ENCODE measurements at places on chromosomes 13 and 19.

DNA sequence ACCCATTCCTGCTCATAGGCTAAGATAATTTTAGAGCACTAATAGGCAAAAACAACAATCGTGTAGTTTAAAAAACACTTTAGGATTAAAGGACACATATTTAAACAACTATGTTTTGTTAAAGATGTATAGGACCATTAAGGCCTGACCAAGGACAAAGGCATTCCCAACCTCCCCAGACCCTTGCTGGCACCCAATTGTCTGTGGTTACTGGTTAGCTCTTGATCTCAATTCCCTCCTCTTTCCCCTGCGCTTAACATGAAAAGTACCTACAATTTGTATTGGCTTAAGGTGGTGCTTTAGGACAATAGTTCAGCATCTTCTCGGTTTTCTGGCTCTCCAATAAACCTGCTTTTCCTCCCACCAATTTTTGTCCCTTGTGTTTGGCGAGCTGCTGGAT lies 51.0 kb downstream of the TEX26 start:
- DNase-seq: no peak

DNA sequence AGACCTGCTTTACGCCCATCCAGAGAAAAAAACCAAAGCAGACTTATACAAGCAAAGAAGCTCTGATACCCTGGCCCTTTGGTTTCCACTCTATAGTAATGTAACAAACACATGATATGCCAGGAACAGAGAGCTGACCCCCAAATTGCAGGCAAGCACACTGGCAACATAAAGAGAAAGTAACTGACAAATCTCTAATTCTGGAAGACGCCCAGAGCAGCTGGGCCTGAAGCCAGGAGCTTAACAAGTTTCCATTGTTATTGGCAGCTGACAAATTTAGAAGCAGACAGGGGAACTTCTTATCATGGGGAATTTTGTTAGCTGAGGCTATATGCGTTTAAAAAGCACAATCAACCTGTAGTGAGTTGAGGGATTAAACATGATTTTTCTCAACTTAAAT lies 158.0 kb downstream of the DLEU7 start:
- no peak for DNase-seq

DNA sequence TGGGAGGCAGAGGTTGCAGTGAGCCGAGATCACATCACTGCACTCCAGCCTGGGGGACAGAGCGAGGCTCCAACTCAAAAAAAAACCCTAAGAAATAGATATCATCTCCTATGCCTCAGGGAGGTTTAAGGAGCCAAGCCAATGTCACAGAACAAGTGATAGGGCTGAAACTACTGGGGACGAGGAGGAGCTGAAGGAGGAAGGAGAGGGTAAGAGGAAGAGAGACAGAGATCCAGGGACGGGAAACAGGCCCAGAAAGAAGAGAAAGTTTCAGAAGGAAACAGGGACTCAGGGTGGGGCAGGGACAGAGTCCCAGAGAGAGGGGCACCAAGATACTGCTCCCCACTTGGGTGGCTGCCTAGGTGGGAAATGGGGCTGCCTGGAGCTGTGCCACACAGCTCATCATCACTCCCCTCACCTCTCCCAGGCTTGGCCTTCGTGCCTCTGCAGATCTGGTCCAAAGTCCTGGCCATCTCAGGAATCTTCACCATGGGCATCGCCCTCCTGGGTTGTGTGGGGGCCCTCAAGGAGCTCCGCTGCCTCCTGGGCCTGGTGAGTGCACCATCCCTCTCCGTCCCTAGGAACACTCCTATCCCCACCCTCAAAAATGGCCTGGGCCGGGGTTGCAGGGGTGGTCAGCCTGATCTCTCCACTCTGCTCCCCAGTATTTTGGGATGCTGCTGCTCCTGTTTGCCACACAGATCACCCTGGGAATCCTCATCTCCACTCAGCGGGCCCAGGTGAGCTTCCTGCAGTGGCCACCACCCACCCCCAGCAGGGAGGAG lies 1.5 kb downstream of the CD37 start:
- DNase-seq: no peak

DNA sequence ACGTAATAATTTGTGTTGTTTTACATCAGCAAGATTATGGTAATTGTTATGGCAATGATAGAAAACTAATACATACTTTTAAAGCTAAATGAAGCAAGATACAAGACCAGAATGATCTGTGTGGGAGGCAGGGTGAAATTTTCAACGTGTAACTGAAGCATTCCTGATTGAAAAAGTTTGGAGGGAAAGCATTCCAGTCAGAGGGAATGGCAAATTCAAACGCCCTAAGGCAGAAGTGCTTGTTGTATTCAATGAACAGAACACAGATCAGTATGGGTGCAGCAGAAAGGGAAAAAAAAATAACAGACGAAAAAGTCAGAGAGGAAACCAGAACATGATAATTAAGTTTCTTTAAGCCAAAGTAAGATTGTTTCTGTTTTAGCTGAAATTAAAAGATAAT lies 928.5 kb upstream of the SLITRK1 start:
- no peak for DNase-seq

- no peak for DNase-seq
Measured at GRCh38 chr13:31908696-31909411, 122.7 kb upstream of the FRY start.

DNA sequence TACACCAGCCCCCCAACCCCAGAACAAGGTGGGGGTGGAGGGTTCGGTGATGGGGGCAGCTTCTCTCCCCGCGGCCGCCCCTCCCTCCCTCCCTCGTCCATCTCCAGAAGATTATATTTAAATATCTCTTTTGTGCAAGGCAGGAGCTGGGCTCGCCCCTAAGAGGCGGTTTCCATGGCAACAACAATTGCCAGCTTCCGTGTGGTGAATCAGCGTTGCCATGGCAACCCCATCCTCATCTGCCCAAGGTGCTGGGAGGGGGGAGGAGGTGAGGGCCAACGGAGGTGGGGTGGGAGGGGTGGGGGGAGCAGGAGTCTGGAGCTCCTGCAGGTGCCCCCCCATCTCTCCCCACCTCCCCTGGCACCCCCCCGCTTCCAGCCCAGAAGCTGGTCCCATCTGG lies 46.4 kb downstream of the CELF5 start:
- no peak for DNase-seq
